ENCODE measurements at places on chromosomes 2 and 18.

GRCh38 chr18:5158172-5158571, 38.9 kb downstream of the AKAIN1 start:
- DNase-seq: no peak

GRCh38 chr18:11008505-11008904, 140.9 kb downstream of the PIEZO2 start:
- no peak for DNase-seq

- DNase-seq: no peak
Observed at GRCh38 chr2:68185541-68186164, 28.0 kb downstream of the PNO1 start.

DNA sequence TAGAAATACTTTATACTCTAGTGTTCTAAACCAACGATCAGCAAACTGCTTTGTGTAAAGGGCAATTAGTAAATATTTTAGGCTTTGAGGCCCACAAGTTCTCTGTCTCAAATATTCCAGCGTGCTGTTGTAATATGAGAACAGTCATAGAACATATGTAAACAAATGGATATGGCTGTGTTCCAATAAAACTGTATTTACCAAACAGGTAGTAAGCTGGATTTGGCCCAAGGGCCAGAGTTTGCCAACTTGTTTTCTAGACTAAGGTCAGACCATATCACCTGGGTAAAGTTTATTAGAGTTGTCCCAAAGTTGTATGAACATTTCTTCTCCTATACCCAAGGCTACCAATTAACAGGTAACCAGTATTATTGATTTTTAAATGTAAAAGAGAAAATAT, 303.2 kb upstream of the MC4R start:
- no peak for DNase-seq

DNA sequence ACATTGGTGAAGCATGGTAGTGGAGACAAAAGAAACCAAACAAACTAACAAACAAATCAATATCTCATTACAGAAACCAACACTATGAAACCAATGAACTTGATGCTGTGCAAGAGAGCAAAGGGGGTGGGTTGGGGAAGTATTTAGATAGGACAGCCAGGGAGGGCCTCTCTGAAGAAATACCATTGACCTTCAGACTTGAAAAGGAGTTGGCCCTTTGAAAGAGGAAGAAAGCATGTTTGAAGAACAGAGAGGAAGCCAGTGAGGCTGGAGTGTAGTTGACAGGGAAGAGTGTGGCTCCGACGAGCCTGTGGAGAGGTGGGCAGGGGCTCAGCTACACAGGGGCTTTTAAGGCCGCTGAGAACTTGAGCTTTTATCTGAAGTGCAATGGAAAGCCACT, 151.0 kb upstream of the GATA6 start:
- DNase-seq: no peak

- peak; percentile 51 for DNase-seq
Observed at GRCh38 chr18:48832938-48833700, 117.6 kb downstream of the SMAD7 start.

DNA sequence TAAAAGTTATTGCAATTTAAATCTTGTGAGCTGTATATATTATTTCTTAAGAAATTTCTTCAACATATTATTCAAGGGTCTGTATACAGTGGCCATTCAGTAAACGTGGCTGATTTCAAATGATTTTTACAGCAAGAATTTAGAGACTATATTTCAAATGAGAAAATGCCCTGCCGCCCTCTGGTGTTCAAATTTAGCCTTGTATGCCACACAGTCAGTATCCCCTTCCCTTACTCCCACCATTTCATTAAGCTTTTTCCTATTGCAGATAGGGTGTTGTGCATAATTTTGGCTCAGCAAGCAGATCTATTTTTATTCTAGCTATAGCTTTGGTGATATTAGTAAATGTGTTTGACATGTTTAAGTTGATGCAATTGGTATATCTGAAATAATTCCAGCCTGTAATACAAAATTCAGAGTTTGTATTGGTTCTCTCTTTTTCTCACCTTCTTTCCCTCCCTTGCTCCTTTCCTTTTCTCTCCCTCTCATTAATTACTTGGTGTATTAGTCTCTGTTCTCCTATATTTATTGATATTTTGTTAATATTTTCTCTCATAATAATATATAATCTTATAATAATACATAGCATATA, 22.8 kb upstream of the SCN7A start:
- no peak for DNase-seq

DNA sequence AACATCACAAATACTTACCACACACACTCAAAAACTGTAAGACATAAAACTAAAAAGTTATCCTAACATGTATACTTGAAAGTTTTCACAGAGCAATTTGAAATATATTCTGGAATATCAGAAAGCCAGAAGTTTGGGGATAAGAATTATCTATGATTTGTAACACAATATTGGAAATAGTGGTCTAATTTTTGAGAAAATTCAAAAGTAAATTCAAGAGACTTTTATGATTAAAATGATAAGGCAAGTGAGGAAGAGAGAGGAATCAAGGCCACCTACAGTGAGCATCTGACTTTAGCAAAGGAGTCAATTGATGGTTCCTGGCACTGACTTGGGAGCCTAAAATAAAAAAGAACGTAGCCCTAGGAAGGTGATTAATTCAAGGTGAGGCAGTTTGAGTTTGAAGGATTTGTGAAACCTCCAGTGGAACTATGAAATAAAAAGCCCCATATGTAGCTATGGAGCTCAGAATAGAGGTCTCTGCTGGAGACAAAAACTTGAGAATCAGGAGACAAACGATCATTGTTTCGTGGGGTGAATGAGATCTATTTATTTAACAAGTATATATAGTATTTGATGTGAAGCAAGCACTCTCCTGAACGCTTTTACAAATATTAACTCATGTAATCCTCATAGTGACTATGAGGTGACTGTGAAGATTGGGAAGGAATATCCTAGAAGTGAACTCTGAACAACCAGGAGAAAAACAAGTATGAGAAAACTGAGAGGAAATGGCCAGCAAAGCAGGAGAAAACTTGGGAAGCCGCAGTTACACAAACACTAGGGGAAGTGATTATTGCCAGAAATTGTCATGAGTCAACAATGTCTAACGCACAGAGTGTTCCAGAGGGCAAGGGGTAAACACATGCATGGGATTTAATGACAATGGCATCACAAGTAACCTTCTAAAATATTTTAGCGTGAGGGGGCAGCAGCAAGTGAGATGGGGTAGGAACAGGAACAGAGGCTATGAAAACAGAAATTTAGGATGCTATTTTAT, 12.8 kb downstream of the TFPI start:
- no peak for DNase-seq

DNA sequence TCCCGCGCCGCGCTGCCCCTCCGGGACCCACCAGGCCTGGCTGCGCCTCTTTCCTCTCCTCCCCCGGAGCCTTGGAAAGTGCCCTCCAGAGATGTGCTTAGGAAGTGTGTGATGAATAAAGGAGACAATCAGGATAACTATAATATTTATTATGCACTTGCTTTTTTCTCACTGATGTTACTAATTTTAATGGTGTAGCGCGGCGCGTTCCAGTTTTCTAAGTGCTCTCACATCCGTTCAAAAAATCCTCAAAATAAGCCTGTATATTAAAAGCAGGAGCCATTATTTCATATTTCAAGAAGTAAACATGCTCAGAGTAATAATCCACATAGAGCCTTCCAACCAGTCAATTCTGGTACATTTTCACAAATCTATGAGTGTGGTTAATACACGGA, 941 bp upstream of the MPPE1 start:
- DNase-seq: no peak

DNA sequence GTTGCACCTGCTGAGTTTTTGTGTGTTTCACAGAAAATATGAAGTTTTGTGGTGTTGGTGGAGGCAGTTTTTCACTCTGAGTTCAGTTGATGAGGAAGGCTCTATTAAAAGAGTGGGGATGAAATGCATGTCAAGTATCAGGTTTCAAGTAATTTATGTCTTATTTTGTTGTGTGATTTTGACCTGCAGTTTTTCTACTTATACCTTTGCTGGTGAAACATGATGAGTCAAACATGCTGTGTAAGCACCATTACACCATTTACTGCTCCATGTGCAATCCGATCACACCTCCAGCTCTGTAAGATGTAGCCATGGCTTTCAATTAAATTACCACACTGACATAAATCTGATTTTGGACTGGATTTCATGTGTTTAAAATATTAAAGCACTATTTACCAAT, 174.5 kb upstream of the ZEB2 start:
- no peak for DNase-seq

DNA sequence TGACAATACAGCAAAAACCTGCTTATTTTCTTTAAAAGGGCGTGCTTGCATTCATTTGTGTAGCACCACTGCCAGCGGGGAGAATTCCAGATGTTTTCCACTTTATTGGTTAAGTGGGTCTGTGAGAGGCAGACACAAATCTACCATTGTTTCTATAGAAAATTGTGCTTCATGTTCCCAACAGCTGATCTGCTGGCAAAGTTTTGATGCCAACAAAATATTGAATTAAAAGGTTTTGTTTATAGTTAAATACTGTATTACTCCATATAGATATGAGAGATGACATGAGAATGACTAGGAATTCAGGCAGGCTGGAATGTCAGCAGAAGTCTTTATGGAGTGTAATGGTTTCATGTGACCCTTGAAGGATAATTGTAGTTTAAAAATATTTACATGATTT, 182.7 kb downstream of the MC4R start:
- no peak for DNase-seq

- no peak for DNase-seq
Observed at GRCh38 chr2:205089958-205090357, 544.7 kb downstream of the PARD3B start.

DNA sequence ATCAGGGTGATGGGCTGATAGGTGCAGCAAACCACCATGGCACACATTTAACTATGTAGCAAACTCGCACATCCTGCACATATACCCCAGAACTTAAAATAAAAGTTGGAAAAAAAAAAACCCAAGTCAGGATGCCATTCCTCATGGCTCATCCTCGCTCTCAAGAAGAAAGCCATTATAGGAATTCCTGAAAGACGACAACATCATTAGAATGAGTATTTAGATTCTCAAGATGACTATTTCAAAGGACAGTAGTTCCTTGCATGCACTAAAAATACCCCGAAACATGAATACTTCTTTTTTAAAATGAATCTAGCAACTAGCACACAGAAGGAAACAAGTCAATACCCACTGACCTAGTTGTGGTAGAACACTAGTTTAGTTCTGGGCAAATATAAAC, 285.8 kb upstream of the REV1 start:
- no peak for DNase-seq

DNA sequence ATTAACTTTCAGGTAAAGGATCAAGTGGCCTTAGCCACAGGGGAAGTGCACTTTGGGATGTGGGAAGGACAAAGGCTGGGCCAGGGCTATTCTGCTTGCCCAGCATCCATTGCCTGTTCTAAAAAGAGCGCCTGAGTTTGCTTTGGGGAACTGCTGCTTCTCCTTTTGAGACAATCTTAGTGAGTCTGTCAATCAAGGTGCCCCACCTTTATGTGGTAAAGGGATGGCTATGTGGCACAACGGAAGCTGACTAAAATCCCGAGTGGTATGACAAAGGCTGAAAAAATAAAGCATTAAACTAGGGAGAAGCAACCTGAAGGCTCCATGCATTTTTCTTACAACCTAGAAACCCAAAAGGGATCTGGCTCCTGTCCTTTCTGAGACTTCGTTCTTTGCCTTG, 540.5 kb downstream of the SLC4A3 start:
- DNase-seq: no peak

- no peak for DNase-seq
Observed at GRCh38 chr2:187614756-187615155, 60.5 kb upstream of the TFPI start.

- DNase-seq: no peak
Observed at GRCh38 chr2:216478151-216478550, 20.5 kb upstream of the RPL37A start.

DNA sequence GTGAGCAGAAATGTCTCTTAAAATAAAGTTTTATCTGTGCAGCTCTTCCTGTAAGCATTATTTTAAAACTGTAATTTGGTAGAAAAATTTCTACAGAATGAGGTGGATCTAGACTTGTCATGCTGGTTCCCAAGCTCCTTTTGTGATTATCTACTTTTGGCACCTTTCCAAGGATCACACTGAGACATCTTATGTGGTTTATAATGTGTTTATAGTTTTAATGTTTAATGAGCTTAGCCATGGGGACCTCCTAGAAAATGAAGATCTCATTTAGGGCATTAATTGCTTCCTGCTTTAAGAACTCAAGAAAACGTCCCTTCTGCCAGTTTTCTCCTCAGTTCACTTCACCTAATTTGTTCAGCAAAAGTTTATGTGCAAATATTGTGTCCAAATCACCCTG, 468.4 kb downstream of the SUCLG1 start:
- DNase-seq: no peak

GRCh38 chr2:241882091-241882625, 12.6 kb downstream of the RTP5 start:
- DNase-seq: peak; percentile 72

DNA sequence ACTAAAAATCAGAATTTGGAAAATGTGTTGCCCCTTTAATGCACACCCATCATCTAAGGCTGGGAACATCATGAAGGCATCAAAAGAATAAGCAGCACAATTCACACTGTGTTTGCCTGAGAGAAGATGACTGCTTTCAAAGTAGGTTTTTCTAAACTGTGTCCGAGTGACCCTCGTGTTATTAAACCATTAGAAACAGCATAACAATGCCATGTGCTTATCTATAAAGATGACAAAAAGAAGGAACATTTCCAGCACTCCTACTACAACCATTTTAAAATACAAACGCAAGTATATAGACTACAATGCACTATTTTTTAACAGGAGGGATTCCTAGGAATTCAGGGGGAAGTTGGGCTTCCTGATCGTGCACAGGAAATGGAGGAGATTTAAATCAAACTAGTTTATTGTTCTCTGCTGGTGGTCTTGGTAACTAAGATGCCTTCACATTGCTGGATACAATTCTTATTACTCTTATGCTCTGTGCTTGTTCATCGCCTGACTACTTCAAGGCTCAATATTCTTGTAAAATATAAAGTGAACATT, 305.9 kb upstream of the CCDC68 start:
- DNase-seq: no peak

- peak; percentile 4 for DNase-seq
Observed at GRCh38 chr2:204072443-204073324, 136.1 kb downstream of the ICOS start.

DNA sequence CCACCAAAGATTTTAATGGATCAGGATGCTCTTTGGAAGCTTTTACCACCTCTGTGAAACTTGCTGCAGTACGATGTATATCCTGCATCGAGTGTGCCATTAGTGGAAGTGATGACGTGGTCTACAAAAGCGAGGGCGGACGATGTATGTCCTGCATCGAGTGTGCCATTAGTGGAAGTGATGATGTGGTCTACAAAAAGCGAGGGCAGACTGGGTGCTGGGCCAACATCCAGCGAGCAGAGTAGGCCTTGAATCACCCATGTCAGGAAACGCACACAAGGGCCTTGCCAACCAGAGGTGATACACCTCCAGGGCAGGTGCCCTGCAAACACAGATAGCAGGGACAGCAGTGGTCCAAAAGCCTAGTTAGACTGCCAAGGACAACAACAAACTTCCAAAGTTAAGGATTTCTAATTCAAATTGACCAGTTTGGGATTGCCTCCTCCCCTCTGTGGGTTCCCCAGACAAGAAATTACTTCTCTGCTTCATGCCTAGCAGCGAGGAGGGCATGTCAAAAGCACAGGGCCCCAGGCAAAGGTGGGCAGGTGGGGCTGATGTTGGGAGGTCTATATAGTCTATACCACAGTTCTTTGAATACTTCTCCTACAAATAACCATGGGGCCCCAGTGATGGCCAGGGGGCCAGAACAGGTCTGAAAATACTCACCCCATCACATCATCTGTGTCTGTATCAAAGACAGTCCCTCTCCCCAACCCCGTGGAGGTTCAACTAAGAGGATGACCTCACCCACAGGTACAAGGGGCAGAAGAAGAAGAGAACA, 70.2 kb downstream of the ADD2 start:
- no peak for DNase-seq
